Right hindlimb (tissue), 1 donor: ENCODE measurements at places on chromosomes 2 and 18.

- DNase-seq, result no peak
Measured at GRCh38 chr18:7436166-7436565, 130.9 kb upstream of the PTPRM start.

DNA sequence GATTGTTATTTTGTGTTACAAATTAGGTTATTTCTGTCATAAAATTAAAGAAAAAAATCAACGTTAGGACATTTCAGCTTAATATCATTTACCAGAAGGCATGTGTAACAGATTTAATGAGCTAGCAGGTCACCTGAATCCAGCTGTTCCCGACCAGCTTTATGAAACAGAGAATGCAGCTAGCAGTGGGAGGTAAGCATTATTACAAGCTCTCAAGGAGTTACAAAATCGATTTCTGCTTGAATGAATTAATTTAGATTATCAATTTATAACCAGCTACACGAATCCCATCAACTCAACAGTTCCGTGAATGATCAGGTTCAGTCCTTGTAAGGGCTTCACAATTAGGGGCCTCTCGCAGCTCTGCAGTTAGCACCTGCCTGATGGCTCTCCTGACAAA lies 211.9 kb downstream of the PTGR3 start:
- no peak for DNase-seq

DNA sequence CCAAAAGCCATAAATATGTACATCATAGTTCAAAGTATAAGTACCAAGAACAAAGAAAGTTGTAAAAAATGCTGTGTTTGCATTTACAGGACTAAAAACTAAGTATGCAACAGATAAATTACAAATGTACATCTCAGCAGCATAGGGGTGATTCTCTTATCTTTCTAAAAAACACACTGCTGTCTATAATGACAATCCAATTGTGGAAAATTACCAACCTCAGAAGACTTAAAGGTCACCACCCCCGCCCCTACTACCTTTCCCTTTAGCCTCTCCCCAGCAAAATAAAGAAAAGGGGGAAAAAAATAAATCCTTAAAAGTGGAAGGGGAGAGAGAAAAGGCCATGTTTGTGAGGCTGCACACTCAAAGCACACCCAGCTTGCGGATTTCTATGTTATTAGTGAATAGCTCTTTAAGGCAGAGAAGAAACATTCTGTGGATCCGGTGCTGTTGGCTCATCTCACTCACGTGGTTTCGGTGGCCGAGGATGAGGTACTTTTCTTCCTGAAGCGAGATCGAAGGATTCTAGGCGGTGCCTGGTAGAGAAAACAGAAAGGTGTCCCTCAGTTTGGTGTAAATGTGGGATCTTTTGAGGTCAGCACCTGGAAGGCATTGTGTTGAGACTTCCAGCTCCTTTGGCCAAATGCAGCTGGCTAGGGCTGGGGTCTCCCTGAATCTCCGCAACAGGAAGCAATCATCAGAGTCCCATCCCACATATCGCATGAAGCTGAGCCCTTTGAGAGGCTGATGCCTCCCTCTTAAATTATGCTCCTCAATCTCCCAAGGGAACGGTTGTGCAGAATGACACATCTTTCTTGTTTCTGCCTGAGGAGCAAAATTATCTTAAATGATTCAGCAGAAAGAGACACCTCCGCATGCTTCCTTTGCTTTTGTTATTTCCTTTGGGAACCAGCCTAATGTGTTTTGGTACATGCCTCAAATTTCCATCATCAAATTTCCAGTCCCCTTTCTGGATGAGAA lies 17.6 kb downstream of the MRPL35 start:
- no peak for DNase-seq

DNA sequence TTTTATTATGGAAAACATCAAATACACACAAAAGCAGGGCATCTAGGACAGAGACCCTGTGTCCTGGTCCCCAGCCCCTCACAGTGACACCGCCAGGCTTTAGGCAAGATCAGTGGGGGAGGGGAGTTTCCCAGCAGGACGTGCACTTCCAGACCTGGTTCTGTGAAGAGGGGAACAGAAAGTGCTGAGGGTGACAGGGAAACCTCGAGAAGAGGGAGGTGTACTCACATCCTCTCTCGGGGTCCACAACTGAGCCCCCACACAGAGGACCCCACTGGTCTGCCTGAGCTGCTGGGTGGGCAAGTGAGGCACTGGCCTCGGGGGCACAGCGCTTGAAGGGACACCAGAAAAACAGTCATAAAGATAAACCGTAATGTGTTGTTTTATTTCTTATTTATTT lies 4.4 kb upstream of the GPR35 start:
- peak; percentile 7 for DNase-seq
